ENCODE measurements at places on chromosomes 7 and 10. TPM values are rescaled to one million over a fixed set of nuclear protein-coding genes. Genes with fewer than 3 reads are reported as not detected.

- peak; percentile 88 for DNase-seq
These were observed 13.9 kb upstream of the DNAAF5 start for GRCh38 chr7:712381-713138.

DNA sequence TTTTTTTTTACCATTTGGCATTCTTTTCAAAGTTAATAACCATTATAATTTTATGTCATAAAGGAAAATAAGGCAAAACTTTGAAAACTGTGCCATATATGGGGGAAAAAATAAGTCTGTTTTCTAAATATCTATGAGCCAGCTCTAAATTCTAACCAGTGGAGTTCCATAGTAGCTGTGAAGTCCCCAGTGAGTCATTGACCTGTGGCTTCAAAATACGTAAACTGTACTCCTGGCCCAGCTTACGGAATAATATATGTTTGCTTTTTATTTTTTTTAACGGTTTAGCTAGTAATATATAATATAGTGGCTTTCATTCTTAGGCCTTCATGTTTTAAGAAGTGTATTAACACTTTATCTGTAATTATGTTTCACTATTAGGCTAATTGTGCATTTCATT is 20.5 kb downstream of the ZRANB1 start:
- no peak for DNase-seq

DNA sequence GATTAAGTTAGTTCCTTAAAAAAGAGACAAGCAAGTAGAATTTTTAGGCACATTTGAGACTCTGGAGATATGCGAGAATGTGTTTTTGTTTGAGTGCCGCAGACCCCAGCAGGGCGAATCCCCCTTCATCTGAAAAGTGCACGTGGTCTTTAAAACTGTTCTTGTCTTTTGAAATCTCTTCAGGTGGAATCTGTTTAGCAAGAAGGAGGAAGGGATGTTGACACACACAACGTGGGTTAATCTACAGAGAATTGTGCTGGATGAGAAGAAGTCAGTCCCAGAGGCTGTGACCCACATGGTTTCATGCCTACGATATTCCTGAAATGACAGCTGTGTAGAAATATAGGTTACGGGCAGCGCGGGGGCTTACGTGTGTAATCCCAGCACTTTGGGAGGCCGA is 27.1 kb upstream of the ZFAND2A start:
- DNase-seq = no peak

GRCh38 chr7:129841465-129841864 is 111.3 kb downstream of the UBE2H start:
- DNase-seq = no peak

- DNase-seq = no peak
These were observed 32.5 kb upstream of the FEZF1 start for GRCh38 chr7:122337011-122337410.

- peak; percentile 64 for DNase-seq
These were observed 22.7 kb downstream of the RAMP3 start for GRCh38 chr7:45180084-45180986.

GRCh38 chr7:143492799-143493739 is 15.4 kb downstream of the TAS2R41 start:
- DNase-seq = no peak

DNA sequence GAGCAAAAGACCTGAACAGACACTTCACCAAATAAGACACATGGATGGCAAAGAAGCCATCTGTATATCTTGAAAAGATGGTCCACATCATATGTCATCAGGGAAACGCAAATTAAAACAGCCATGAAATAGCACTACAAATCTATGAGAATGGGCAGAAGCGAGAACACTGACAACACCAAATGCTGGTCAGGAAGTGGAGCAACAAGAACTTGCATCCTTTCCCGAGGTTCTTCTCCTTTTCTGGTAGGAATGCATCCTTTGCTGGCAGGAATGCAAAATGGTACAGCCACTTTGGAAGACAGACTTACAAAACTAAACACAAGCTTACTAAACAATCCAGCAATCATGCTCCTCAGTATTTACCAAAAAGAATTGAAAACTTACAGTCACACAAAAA is 60.0 kb downstream of the PIK3AP1 start:
- DNase-seq = no peak

DNA sequence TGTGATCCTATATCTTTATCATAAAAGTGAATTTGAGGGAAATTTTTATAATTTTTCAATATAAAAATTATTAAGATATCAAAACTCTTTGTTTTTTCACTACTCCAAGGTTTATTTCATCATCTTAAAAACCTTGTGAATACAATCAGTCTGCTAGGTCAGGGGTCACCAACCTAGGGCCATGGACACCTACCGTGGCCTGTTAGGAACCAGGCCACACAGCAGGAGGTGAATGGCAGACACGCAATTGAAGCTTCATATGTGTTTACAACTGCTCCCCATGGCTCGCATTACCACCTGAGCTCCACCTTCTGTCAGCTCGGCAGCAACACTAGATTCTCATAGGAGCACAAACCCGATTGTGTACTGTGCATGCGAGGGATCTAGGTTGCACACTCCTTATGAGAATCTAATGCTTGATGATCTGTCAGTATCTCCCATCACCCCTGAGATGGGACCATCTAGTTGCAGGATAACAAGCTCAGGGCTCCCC is 271.2 kb upstream of the C7orf33 start:
- DNase-seq = no peak

DNA sequence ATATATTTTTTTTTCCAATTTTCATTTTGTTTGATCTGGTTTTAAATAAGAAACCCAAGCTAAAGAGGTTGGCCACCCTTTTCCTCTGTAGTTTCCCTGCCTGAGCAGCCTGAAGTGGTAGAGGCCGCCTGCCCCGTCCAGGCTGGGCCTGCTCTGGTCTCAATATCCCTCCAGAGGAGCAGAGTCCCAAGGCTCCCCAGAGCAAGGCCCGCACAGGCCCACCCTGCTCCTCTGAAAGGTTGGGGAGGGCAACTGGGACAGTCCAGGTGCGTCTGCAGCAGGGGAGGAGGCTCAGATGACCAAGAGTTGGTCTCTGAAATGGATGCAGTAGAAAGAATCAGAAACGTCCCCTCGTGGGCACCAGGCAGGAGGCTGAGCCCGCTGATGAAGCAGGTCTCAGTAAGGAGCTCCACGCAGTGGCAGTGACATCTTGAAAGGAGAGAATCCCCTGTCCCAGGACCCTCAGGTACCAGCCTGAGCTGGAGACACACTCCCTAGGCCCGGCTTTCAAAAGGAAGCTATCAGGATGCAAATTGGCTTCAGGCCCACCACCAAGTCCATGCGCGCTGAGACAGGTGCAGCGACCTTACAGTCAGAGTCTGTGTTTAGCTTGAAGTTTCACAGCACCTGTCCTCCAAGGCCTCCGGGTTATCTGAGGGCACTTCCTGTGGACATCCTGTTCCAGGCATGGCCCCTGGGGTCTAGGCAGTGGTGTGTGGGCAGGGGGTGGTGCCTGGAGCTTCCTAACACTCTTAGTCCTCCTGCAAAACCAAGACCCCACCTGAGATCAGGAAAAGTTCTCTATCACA is 37.7 kb downstream of the EN2 start:
- DNase-seq = no peak

GRCh38 chr10:110615057-110615747 is 28.9 kb upstream of the RBM20 start:
- DNase-seq = no peak

DNA sequence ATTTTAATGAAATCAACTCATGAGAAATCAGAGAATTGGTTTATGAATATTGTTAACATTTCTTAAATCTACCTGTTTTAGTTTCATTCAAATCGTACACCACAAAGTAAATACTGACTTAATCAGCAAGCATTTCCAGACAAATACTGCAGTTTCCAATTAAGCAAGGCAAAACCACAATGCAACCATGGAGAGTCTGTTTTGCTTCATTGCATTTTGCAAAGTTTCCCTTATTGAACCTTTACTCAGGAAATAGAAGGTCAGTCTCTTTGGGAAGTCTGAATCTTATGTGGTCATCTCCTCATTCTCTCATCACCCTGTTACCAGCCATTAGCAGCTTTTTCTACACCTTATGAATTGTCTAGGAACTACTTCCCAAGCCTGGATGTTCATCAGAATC is 400.5 kb downstream of the IPMK start:
- no peak for DNase-seq

DNA sequence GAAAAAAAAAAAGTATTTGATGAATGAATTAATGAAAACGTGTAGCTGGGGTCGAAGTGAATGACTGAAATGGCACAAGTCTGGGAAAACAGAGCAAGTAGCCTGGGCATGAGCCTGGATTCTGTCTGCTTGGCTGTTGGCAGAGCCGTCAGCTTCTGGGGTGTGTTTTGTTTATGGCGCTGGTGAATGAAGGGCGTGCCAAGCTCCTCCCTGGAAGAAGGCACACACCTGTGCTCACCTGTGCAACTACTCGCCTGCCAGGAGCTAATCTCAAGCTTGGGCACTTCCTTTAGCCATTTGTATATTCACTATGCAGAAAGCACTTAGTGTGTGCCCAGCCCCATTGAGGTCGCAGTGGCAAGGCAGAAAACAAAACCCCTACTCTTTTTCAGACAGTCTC is 74.1 kb downstream of the GTF2IRD1 start:
- DNase-seq = no peak

- DNase-seq = no peak
These were observed 10.5 kb downstream of the ARHGAP22 start for GRCh38 chr10:48594371-48594770.

- DNase-seq = no peak
These were observed 20.6 kb upstream of the ORC5 start for GRCh38 chr7:104228442-104228841.

DNA sequence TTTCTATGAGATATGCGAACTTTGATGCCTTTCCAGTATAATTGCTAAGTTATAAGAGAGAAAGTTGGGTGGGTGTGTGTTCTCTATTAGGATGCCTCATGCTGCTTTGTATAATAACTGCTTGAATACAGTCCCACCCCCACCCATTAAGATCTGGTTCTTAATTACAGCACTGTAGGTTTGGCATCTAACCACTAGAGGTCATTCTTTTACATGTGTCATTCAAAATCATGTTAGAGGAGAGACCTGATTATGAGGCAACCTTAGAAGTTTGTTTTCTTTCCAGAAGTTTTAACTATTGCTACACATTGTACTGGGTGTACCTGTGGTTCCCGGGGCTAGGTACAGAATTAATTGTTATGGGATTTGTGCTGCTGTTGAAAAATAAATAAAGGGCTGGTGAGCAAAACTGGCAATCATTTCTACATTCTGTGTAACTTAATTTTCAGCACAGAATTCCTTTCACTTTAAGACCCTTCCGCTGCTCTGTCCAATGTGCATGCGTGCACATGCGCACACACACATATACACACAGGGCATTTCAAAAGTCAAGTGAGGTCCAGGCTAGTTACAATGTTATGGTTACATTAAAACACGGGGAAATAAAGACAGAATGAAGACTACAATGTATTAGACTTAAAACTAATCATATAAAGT is 1156.3 kb downstream of the SORCS3 start:
- no peak for DNase-seq

DNA sequence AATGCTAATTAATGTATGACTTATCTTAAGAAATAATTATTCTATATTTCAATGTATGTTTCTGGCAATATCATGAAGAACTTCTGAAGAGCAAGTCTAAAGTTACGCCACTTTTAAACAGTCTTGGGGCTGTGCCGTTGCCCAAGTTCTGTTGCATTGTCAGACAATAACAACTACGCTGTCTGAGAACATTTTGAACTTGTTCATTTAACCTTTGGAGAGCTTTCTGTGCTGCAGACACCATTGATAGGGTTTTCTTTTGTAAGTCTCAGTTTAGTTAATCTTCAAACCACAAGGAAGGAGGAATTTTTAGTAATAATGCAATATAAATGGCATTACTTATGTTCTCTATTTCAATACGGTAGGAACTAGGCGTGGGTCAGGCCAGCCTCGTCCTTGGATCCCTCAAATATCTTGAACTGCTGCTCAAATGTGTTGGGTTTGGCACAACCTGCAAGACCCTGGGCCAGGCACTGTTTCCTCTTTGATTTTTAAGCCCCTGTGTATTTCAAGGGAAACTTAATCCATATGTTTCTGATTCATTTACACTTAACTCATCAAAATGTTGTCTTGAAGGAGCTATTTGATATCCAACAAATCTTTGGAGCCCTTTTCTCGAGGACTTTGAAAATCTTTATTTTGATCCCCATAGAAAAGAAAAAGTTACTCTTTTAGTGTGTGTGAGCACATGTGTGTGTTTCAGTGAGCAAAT is 215.5 kb downstream of the INHBA start:
- no peak for DNase-seq

DNA sequence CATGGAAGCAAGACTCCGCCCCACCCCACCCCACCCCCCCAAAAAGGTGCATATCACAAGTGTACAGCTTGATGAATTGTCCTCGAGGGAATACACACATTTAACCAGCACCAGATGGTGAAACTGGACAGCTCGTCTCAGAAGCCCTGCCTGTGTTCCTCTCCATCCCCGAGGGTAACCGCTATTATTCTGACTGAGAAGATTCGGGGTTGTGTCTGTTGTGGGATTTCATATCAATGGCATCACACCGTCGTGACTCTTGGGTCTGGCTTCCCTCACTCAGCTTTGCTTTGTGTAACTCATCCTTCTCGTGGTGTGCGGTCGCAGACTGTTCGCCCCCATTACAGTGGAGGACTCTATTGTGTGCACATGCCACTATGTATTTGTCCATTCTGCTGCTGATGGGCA is 18.9 kb downstream of the PODXL start:
- DNase-seq = no peak

GRCh38 chr10:84587789-84588188 is 259.4 kb downstream of the CCSER2 start:
- DNase-seq = no peak

DNA sequence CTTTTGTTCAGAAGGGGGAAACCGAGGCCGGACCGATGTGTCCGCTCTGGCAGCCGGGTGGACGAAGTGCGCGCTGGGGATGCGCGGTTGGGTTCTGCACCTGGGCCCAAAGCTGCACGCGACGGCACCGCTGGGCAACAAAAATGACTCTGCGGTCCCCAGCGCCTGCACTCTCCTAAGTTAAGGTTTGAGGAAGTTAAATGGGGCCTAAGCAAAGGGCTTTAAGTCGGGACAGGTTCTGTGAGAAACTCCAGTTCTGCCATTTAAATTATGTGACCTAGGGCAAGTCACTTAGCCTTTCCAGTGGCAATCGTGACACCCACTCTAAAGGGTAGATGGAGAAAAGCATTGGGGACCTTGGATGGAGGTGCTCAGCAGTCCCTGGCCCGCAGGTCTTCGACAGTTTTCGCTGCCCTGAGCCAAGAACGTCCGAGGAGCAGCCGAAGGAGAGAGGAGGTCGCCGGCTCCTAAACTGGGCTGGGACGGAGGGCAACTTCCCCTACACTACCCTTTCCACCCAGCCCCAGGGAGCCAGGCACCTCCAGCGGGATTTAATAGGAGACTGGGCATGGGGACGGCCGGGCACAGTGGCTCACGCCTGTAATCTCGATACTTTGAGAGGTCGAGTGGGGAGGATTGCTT is 534 bp upstream of the ACBD5 start:
- DNase-seq = peak; percentile 81

- DNase-seq = no peak
These were observed 130.4 kb downstream of the HIBADH start for GRCh38 chr7:27532314-27532713.

The PROSER2 gene
- total RNA-seq = 9.1 TPM

The NCF1 gene
- 8.6 TPM for total RNA-seq

The CALML3 gene
- not detected for total RNA-seq

The SPDYE2B gene
- not detected for total RNA-seq

The CALHM3 gene
- total RNA-seq = not detected

The LRRD1 gene
- total RNA-seq = not detected

The HTR5A gene
- total RNA-seq = not detected

The GNAT3 gene
- not detected for total RNA-seq

The OR2A1 gene
- total RNA-seq = 0.16 TPM

The CPXM2 gene
- 17.9 TPM for total RNA-seq

The TMEM196 gene
- 2.5 TPM for total RNA-seq

The PON1 gene
- total RNA-seq = 0.19 TPM

The STAG3 gene
- total RNA-seq = 0.45 TPM

The ATG9B gene
- total RNA-seq = not detected

Measured in mesenteric fat pad (tissue), 1 donor.